ENCODE measurements at places on chromosomes 1 and 21.

GRCh38 chr1:26305667-26306289, 658 bp downstream of the UBXN11 start:
- DNase-seq = no peak

GRCh38 chr1:216258856-216259255, 164.4 kb downstream of the USH2A start:
- DNase-seq = no peak

- DNase-seq = no peak
Observed at GRCh38 chr1:31572323-31573104, 3.8 kb upstream of the TINAGL1 start.

DNA sequence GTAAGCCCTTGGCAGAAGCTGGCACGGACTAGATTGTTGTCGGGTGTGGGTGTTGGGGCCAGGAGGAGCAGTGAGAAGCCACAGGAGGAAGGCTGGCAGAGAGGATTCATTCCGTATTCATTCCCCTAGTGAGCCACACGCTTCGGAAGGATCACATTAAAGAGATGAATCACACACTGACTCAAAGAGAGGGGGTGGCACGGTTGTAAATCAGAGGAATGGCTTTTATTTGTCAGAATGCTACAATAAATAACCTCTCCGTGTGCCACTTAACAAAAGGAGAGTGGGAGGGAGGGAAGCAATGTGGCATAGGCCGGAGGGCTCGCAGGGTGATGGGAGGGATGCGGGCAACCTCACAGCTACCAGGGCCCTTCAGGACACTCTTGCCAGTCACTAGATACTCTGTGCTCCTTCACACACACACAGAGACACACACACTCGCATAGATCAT, 135.5 kb downstream of the HIVEP3 start:
- DNase-seq = no peak

GRCh38 chr1:55150880-55151588, 64.1 kb downstream of the USP24 start:
- peak; percentile 15 for DNase-seq

DNA sequence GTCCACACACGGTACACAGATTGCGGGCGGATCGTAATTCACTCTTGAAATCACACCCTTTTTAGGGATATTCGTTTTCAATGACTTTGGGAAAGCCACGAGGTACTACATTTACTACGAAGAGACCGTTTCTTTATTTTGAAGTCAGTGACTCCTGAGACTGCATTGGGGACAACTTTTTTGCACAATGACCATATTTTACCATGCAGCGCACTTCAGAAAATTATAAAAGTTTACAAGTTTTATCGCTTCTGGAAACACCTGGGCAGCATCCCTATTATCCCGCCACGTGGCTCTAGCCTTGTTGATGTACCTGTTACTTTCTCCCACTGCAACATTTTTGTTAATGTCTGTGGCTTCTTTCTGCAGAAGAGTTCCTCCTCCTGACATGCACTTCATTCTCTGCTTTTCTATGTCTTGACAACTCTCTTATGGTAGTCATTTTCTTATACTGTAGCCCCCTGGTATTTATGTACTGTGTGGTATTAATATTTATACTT, 1.3 kb upstream of the AKT3 start:
- no peak for DNase-seq

- DNase-seq = no peak
Observed at GRCh38 chr21:35075546-35075945, 26.4 kb upstream of the RUNX1 start.

DNA sequence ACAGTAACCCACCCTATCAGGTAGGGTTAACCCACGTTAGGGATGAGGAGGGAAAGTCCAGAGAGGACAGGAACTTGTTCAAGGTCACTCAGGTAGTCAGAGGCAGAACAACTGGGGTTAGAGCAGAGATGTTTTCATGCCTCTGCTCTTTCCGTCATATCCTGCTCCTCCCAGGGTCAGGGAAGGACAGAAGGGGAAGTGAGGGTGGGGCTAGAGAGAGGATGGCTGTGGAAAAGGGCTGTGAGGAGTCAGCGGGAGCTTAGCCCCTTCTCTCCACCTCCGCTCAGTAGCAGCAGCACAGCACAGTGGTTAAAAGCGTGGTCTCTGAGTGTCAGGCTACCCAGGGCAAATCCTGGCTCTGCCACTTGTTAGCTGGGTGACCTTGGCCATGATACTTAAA, 36.5 kb downstream of the DDX20 start:
- DNase-seq = no peak

GRCh38 chr1:211722277-211723175, 47.1 kb upstream of the NEK2 start:
- no peak for DNase-seq

DNA sequence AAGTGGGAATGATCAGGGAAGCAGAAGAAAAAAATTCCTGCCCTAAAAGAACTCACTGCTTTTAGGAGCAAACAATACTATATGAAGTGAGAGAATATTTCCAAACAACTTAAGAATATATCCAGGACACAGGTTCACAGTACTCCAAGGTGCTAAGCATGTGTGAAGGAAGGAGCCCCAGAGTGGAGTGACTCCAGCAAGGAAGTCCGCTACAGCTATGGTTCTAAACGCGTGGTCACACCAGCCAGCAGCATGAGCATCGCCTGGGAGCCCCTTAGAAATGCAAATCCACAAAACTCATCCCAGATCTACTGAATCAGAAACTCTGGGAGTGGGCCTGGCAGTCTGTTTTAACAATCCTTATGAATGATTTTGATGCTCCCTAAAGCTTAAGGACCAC, 36.1 kb downstream of the GADD45A start:
- DNase-seq = no peak

GRCh38 chr1:14923727-14924452, 229.7 kb upstream of the TMEM51 start:
- DNase-seq = peak; percentile 35

GRCh38 chr1:182268669-182269068, 122.9 kb downstream of the GLUL start:
- no peak for DNase-seq

DNA sequence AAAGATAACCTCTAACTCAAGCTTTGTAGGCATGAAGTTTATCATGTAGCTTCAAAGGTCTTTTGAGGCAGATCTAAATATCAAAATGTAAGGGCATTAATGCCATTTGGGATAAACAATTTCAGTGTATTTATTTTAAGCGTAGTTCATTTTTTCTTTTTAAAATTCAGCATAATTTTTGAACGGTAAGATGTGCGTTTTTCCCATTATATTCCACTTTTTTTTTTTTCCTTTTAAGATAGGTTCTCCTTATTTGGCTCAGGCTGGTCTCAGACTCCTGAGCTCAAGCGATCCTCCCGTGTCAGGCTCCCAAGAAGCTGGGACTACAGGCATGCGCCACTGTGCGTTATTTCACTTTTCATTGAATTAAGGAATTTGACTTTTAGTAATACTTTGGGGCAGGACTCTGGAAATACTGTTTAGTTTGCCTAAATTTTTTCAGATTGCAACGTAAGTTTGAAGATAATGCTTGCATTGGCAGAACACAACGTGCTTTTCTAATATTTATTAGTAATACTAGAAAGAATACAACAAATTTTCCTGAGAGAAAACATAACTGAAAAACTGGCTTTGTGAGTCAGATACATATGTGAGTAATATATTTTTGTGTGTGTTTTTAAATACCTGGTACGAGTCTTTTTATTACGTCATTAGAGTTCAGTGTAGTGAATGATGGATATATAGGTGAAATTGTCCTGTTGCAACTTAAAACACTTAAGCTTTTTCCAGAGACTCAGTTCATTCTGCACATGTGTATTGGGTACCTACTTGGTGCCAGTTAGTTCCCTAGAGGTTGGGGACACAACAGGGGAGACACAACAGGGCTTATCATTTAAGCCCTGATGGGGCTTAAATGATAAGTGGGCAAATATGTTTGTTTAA, 2.2 kb downstream of the RALGPS2 start:
- no peak for DNase-seq

DNA sequence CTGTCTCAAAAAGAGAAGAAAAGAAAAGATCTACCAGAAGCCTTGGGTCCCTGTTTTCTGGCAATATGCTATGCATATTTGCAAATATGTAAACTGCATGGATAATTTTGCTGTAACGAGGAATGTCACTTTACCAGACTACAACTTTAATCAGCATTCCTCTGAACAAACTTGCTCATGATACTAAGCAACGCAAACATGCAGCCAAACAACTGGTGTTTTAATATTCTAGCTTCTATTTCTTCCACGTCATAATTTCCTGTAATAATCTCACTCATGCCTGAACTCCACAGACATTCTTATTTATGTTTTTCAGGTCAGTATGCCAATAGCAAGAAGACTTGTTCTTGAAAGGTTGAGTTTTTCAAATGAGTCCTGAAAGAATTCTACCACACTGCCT, 114.1 kb downstream of the SIM2 start:
- DNase-seq = no peak

GRCh38 chr1:27643600-27644368, 8.8 kb upstream of the FGR start:
- peak; percentile 59 for DNase-seq
